ENCODE measurements at places on chromosomes 13 and 19.

GRCh38 chr13:67061750-67062149 is 168.4 kb downstream of the PCDH9 start:
- no peak for DNase-seq

DNA sequence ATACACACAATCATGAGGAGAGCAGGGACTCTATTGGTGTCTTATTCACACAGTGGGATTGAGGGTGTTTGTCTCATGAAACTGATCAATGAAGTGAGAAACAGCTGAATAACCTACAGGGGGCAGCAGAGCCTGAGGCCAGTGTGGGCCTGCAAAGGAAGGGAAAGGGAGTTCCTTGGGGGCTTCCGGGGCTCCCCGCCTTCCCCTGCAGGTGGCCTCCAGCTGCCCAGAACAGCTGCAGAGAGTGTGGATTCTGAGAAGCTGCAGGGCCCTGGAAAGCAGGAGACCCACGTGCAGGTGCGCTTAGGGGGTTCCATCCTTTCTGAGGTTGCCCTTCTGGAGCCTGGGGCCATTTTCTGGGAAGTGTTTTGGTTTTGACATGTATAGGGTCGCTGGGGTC is 20.1 kb downstream of the ZNF763 start:
- DNase-seq, result no peak

- DNase-seq, result peak; percentile 44
These were observed 351.2 kb upstream of the ARGLU1 start for GRCh38 chr13:106919133-106919532.

DNA sequence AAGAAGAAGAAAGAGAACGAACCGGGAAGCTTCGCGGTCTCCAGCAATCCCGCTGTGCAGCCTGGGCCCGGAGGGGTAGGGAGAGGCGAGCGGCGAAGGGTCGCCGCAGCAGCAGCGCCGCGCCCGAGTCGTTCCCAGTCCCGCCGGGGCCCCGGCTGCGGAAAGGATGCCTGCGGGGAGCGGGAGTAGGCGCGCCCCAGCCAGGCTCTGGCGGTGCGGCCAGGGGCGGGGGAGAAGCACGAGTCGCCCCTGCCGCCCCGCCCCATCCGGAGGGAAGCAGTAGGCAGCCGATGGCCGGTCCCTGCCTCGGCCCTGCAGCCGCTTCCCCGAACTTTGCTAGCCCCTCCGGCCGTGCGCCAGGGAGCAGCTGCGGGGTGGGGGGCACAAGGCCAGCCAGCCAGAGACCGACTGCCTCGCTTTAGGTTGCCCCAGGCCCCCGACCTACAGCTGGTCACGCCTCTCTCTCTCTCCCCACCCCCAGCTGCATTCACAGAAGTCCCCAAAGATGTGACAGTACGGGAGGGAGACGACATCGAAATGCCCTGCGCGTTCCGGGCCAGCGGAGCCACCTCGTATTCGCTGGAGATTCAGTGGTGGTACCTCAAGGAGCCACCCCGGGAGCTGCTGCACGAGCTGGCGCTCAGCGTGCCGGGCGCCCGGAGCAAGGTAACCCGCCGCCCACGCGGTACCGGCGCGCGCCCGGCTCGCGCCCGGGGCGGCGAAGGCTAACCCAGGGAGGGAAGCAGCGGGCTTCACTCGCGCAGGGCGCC is 1.1 kb downstream of the VSTM2B start:
- no peak for DNase-seq

DNA sequence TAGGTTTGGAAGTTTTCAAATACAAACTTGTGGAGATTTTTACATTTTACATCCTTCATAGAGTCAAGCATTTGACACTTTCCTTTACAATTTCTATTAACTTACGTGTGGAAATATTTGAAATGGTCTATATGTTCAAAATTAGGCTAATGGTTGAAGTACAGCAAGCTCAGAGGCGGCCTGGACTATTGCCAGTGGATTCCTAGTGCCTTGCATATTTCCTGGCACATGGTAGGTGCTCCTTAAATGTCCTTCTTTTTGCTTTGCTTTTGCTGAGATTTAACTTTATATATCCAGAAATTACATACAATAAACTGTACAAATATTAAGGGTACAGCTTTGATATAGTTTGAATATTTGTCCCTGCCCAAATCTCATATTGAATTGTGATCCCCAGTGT is 93.9 kb downstream of the UBL3 start:
- no peak for DNase-seq

DNA sequence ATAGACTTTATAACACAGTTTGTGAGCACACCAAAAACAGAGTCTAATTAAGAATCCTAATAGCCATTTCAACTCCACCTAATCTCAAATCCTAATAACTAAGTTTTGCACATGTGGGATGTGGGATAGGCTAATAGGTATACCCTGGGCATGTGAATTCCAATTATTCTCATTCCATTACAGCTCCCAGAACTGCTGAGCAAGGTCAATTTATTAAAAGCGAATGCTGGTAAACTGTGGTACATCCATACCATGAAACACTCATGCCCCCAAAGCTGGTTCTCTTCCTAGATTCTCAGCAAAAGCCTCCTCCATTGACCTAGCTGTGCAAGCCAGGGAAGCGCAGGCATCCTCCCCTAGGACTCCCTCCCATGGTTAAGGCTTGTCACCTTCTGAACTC is 113.8 kb downstream of the USP12 start:
- no peak for DNase-seq

GRCh38 chr13:103540382-103540765 is 474.2 kb upstream of the SLC10A2 start:
- no peak for DNase-seq

- no peak for DNase-seq
These were observed 92.7 kb downstream of the TSHZ3 start for GRCh38 chr19:31256593-31256960.

DNA sequence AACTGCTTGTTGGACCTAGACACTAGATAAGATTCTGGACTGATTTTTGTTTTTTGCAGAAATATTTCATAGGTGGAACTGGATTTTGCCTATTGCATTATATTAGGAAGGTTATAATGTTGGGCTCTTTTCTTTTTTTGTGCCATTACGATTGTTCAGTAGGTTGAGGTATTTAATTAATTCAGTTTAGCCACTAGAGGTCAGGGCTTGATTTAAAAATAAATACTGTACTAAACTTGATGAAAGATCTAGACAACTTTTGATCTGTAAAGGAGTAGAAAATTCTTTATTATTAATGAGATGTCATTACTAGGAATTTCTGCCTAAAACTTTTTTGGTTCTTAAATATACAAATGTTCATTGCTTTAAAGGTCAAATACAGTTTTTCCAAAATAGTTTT is 15.2 kb upstream of the SUPT20H start:
- DNase-seq, result peak; percentile 40

DNA sequence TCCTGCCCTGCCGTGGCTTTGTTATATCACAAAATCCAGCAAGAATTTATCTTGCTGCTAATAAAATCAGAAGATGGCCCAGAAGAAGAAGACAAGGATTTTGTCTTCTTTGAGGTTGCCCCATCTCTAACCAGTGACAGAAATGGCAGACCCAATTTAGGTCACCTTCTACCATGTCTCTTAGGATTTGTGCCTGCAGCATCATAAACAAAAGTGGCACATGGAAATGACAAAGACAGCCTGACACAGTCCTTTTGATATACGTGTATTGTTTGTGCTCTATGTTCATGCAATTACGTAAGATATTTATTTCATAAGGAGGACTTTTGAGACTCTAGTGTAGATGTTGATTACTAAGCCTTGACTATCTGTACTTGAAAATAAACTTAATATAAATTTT is 135.9 kb upstream of the TMTC4 start:
- no peak for DNase-seq

DNA sequence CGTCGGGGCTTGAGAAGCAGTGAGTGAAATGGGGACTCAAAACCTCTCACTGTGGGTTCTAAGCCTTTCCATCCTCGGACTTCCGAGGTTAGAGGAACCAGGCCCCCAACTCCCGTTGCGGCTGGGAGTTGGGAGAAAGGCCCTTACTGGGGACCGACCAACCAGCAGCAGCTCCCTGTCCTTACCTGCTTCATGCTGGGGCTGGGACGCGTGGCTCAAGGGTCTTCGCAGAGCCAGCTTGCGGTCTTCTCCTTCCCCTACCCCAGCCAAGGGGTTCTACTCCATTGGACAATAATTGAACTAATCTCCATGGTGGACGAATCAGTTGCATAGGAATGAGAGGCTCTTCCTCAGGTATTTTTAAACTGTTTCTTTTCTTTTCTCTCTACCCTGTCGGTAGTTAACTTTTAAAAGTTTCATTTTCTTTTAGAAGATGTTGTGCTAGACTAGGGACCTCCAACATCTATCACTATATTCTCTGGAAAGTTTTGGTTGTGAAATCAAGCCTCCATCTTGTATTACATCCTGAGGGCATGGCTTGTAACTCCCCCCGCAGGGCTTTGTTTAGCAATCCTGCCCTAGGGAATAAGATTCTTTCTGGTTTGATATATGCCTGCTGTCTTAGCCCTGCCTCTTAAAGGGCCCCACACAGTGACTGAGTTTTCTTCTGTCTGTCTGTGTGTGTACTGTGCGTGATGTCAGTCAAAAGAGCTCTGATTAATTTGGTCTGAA is 1027.1 kb upstream of the PCDH9 start:
- DNase-seq, result no peak

- peak; percentile 53 for DNase-seq
These were observed 277.9 kb downstream of the ZNF536 start for GRCh38 chr19:30649934-30650614.

- no peak for DNase-seq
These were observed 486.1 kb downstream of the UQCRFS1 start for GRCh38 chr19:28726533-28727479.

GRCh38 chr19:56840451-56841192 is at the start of the genes PEG3 and ZIM2:
TSS of gene PEG3 (minus strand) at chr19:56840726. CDS start at chr19:56824655, 16,071 bp downstream.
TSS of gene ZIM2 (minus strand) at chr19:56840726. CDS start at chr19:56824277, 16,449 bp downstream.
- peak; percentile 81 for DNase-seq

GRCh38 chr13:52673465-52673864 is 20.8 kb downstream of the SUGT1 start:
- DNase-seq, result no peak

GRCh38 chr13:30841154-30841553 is 64.9 kb upstream of the MEDAG start:
- DNase-seq, result no peak

DNA sequence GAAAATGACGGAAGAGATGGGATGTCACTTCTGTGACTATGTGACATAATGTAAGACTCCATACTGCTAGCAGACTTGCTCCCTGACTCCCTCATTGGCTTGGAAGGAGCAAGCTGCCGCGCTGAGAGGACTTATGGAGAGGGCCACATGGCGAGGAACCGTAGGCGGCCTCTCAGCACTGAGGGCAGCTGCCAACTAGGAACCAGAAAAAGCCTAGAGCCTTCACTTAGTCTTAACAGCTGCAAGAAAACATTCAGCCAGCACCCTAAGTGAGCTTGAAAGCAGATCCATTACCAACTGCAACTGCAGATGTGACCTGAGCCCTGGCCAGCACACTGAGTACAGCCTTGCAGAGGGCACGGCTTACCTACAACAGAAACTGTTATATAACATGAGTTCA is 33.9 kb downstream of the USP12 start:
- no peak for DNase-seq

DNA sequence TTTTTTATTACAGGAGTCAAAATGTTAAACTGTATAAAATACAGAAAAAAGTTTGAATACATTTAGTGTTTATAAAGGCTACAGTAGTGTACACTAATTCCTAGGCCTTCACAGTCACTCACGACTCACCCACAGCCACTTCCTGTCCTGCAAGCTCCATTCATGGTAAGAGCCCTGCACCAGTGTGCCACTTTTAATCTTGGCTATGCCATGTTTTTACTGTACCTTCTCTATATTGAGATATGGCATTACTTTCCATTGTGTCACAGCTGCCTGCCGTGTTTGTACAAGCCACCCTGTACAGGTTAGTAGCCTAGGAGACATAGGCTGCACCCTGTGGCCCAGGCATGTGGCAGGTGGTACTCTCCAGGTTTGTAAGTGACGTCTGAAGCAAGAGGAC is 32.1 kb downstream of the C1QTNF9 start:
- no peak for DNase-seq

GRCh38 chr19:35202722-35203688 is 25.5 kb downstream of the FAM187B start:
- no peak for DNase-seq

GRCh38 chr13:69856331-69856730 is 251.3 kb upstream of the ATXN8OS start:
- DNase-seq, result peak; percentile 13

- no peak for DNase-seq
These were observed 9.4 kb downstream of the PCDH20 start for GRCh38 chr13:61406275-61406674.

GRCh38 chr13:35530581-35530980 is 54.1 kb upstream of the MAB21L1 start:
- no peak for DNase-seq

Measured in left kidney (tissue), 8 donors.